ENCODE measurements at places on chromosomes 1 and 21. TPM values are rescaled to one million over a fixed set of nuclear protein-coding genes. Genes with fewer than 3 reads are reported as not detected.

DNA sequence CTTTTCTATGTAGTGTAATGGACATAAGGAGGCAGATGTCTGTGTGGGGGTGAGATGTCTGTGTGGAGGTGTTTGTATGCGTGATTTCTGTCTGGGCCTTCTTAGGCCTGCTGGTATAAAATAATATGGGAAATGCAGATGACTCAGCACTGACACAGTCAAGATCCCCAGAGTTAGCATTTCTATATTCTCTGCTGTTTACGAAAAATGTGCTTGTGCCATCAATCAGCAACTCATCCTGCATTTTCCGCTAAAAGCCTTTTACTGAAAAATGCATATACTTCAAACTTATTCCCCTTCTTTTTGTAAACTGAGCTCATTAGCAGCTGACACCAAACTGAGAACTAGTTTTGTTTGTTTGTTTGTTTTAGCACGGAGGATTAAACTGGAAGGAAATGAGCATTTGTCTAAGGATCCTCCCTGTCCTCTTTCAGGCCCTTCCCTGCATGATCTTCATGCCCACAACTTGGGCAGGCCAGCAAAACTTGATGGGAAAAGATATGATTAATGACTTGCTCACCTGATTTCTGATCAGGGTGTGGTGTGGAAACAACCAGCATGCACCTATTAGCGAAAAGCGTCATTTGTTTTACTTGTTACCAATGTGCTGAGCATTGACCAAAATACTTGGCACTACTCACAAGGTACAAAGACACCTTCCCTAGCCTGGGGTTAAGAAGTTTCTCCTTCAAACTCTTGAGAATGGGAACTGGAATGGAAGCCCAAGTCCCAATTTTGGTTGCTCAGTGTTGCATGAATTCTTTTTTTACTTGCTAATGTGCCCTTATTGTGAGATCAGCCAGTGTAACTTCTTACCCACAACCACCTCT is 77.4 kb downstream of the NDUFS5 start:
- H3K27ac ChIP-seq, result peak overlapping the region; percentile 99
- H3K4me3 ChIP-seq, result peak overlapping the region; percentile 98
- DNase-seq, result no peak
- no peaks in the 10 kb centered on the region for H3K27me3 ChIP-seq
- H3K36me3 ChIP-seq, result no peaks in the 10 kb centered on the region
- H3K4me1 ChIP-seq, result peaks cover 57% of the 10 kb centered on the region

DNA sequence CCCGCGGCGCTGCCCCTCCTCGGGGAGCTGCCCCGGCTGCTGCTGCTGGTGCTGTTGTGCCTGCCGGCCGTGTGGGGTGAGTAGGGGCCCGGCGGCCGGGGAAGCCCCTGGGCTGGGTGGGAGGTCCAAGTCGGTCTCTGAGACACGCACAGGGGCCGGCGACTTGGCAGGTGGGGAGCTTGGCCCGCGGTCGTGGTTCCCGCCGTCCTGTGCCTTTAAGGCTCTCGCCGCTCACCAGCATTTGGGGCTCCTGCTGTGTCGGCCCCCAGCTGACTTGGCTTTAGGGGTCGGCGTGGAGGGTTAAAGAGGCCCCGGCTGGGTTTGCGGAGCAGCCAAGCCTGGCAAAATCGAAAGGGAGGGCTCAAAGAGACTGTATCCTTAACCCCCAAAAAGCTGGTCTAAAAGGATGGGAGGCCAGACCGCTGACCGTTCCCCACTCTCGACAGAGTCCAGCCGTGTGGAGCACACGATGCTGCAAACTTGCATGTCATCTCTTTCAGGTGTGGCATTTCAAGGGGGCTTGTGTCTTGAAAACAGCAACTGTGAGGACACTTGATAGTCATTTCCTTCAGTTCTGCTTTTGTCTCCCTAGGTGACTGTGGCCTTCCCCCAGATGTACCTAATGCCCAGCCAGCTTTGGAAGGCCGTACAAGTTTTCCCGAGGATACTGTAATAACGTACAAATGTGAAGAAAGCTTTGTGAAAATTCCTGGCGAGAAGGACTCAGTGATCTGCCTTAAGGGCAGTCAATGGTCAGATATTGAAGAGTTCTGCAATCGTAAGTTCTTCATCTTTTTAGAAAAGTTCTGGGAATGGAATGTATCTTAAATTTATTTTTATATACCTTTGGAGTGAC is 540 bp downstream of the CD55 start:
- H3K36me3 ChIP-seq, result peaks cover 21% of the 10 kb centered on the region
- no peak for DNase-seq
- H3K4me1 ChIP-seq, result peaks cover 54% of the 10 kb centered on the region
- peak overlapping the region; percentile 99 for H3K27ac ChIP-seq
- H3K4me3 ChIP-seq, result peak overlapping the region; percentile 87

GRCh38 chr21:36964827-36965719 is 1.4 kb downstream of the HLCS start:
- H3K4me3 ChIP-seq, result no peak overlapping the region
- peaks cover 5% of the 10 kb centered on the region for H3K4me1 ChIP-seq

DNA sequence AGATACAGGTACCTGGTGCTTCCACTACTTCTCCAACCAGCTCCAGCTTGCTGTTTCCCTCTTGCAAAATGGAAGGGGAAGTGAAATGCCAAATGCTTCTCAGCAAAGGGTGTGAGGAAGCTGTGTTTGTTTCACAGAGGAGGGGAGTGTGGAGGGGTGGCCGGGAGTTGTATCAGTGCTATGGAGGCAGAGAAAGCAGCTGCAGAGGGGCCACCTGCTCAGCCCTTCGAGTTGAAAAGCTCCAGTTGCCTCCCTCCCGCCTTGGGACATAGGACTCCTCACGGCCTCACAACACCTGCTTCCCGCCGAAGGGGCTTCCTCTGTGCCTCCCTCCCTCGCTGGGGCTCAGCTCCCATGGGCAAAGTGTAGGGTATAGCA is 12.1 kb upstream of the LINGO4 start:
- DNase-seq, result no peak
- no peak overlapping the region for H3K27ac ChIP-seq
- peaks cover 7% of the 10 kb centered on the region for H3K36me3 ChIP-seq
- no peak overlapping the region for H3K4me3 ChIP-seq
- H3K4me1 ChIP-seq, result peaks cover 15% of the 10 kb centered on the region

LHX4 gene
- 0.21 TPM for total RNA-seq

- H3K4me3 ChIP-seq, result no peak overlapping the region
- H3K36me3 ChIP-seq, result no peaks in the 10 kb centered on the region
- H3K27ac ChIP-seq, result no peak overlapping the region
- DNase-seq, result no peak
These were observed 92.4 kb downstream of the ADAMTS1 start for GRCh38 chr21:26752849-26753248.

NBPF3 gene
- 8.2 TPM for total RNA-seq

GUCA2B gene
- not detected for total RNA-seq

DNA sequence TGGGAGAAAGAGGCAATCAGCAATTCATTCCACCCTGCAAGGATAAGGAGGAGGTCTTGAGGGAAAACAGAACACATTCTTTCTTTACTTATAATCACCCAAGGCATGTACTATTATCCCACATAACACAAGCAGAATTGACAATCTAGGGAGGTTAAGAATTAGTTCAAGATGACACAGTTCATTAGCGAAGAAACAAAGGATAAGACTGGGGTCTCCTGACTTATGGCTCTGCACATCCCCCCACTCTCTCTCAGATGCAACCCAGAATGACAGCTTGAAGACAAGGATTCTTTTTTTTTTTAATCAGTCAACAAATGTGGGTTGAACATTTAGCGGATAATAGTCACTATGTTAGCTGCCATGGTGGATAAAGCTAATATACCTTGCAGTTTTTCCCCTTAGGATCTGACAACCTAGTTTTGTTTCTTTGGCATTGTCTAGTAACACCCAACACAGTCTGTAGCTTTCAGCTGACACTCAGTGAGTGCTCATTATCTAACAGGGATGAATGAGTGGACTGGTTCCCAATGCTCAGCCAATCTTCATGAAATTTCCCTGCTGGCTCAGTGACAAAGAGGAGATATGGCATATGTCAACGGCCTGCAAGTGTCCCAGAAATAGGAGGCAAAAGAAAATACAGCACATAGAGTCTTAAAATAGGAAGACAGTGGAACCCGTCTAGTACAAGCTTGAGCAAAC is 35.1 kb downstream of the RXRG start:
- H3K36me3 ChIP-seq, result no peaks in the 10 kb centered on the region
- no peaks in the 10 kb centered on the region for H3K4me1 ChIP-seq
- no peak for DNase-seq
- no peak overlapping the region for H3K4me3 ChIP-seq

PAQR7 gene
- 15.4 TPM for total RNA-seq

DNA sequence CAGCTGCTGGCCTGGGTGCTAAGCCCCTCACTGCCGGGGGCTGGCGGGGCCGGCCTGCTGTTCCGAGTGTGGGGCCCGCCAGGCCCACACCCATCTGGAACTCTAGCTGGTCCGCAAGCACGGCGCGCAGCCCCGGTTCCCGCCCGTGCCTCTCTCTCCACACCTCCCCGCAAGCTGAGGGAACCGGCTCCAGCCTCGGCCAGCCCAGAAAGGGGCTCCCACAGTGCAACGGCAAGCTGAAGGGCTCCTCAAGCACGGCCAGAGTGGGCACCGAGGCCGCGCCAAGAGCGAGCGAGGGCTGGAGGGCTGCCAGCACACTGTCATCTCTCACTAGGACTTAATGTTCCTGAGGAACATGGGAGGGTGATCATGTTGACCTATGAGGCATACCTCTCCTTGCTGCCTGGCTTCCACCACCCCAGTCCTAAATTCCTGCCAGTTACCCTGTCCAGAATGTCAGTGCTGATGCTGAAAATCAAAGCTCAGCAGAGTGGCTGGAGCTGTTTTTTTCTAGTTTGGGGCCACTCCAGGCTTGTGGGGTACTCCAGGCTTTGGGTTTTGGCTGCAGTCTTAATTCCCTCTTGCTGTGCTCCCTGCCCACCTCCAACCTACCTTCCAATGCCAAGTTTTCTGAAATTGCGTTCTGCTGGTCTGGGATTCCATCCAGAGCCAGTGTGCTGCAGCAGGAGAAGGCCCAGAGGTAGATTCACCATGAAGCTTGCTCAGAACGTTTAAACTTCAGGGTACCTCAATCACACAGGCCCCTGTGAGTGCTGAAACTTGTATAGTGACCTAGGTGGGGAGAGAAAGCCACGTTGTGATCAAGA is 44.2 kb upstream of the LPGAT1 start:
- no peaks in the 10 kb centered on the region for H3K27me3 ChIP-seq
- no peak overlapping the region for H3K27ac ChIP-seq
- no peak for DNase-seq
- H3K4me1 ChIP-seq, result no peaks in the 10 kb centered on the region
- H3K4me3 ChIP-seq, result no peak overlapping the region

DNA sequence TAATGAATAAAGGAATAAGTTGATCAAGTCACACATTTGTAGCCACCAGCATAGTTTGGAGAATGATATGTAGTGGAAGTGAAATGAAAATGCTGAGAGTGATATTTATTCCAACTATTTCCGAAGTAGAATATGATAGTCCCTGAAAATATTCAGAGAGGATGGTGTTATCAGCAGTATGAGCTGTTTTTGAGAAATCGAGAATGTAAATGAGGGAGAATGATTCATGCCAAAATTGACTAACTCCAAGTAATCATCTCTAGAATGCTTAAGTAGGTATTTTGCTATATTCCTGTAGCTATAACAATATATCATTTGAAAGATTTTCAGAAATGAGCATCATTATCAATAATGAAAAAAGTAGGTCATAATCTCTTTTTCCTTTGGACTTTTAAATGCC is 178.9 kb downstream of the PDE4B start:
- H3K27me3 ChIP-seq, result no peaks in the 10 kb centered on the region
- no peak overlapping the region for H3K27ac ChIP-seq
- no peak overlapping the region for H3K4me3 ChIP-seq
- no peaks in the 10 kb centered on the region for H3K4me1 ChIP-seq
- no peak for DNase-seq

DNA sequence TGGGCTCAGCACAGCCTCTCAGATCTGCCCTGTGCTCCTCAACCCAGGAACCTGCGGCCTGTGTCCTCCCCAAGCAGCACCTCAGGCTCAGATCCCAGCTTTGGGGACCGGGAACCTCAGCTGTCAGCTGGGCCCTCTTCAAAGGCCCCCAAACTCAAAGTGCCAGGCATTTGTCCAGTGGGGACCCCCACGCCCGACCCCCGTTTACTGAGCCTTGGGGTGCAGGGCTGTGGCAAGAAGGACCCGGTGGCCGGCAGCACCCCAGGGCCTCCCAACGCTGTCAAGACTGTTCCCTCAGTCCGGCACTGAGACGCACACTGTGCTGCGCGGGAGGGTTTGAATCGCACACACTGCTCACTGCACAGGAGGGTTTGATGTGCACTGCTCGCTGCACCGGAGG is 35.0 kb downstream of the MORN1 start:
- H3K4me1 ChIP-seq, result peaks cover 13% of the 10 kb centered on the region
- H3K36me3 ChIP-seq, result no peaks in the 10 kb centered on the region
- no peak overlapping the region for H3K27ac ChIP-seq
- no peak overlapping the region for H3K4me3 ChIP-seq

DNA sequence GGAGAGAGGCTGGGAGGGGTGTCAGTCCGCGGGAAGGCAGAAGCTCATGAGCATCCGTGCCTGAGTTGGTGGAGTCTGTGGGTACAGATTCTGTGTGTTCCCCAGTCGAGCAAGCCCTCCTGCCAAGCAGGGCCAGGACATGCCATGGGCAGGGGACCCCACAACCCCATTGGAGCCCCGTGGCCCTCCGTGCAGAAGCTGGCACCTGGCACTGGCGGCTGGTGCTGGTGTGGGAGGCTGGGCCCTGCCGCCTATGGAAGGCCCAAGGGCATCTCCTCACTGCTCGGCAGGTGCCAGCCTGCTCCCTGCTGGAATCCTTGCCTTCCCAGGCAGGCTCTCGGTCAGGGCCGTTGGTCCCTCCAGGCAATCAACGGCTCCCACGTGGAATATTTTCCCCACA is 73.7 kb downstream of the UBE2T start:
- DNase-seq, result no peak
- no peaks in the 10 kb centered on the region for H3K4me1 ChIP-seq
- H3K27me3 ChIP-seq, result peaks cover 34% of the 10 kb centered on the region
- H3K36me3 ChIP-seq, result no peaks in the 10 kb centered on the region
- H3K27ac ChIP-seq, result no peak overlapping the region
- H3K4me3 ChIP-seq, result no peak overlapping the region

ASTN1 gene
- not detected for total RNA-seq

TTC24 gene
- not detected for total RNA-seq

- DNase-seq, result no peak
- H3K4me3 ChIP-seq, result no peak overlapping the region
These were observed 255.1 kb downstream of the FGGY start for GRCh38 chr1:59552007-59552406.

DNA sequence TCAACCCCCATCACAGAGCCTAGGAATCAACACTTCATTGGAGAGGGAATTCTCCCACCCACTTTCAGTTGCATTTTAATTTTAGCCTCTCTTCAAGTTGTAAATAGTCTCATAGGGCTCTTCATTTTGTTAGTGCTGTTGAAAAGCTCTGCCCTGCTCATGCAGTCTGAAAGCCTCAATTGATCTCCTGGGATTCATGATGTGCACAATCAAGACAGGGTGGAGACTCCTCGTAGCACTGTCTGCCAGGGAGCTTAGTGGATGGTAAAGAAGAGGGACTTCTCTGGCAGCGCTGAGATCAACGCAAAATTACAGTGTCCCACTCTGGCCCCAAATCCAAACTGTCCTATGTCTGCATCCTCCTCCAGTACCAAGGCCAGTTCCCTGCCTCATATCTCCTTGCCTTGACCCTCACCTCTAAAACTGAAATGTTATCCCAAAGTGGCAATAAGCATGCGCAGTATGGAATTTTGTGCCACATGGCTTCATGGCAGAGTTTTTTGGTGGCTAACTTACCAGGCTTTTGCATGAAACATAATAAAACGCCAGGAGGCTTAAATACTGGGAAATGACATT is 282.2 kb downstream of the CACNA1E start:
- no peak overlapping the region for H3K4me3 ChIP-seq
- no peak for DNase-seq
- H3K4me1 ChIP-seq, result peaks cover 7% of the 10 kb centered on the region
- H3K27ac ChIP-seq, result no peak overlapping the region
- H3K36me3 ChIP-seq, result no peaks in the 10 kb centered on the region
